ENCODE measurements at places on chromosomes 4 and X. TPM values are rescaled to one million over a fixed set of nuclear protein-coding genes. Genes with fewer than 3 reads are reported as not detected.

TMEM144 gene
- 34.3 TPM for total RNA-seq

MAPK10 gene
- 94.1 TPM for total RNA-seq

AFM gene
- total RNA-seq, result not detected

DNA sequence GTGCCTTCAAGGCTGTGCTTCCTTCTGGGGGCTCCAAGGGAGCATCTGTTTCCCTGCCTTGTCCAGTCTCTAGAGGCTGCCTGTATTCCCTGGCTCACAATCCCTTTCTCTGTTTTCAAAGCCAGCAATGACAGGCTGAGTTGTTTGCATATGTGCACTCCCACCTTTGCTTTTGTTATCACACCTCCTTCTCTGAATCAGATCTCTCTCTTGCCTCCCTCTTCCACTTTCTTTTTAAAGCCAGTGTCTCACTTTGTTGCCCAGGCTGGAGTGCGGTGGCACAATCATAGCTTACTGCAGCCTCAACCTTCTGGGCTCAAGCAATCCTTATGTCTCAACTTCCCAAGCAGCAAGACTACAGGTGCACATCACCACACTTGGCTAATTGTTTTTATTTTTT is 37.1 kb upstream of the LEF1 start:
- DNase-seq, result no peak

MXD4 gene
- total RNA-seq, result 48.1 TPM

DNA sequence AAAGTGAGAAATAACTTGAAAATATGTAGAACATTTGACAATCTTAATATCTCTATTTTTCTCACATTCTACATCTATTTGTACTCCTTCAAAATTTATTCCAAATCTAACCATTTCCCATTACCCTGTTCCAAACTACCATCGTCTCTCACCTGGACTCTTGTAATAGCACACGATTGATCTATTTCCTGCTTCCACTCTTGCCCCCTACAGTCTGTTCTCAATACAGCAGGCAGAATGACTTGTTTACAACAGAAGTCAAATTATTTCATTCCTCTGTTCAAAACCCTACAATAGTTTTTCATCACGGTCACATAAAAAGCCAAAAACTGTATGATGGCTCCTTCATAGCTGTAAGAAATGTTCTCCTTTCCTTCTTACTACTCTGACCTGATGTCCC is 21.1 kb upstream of the LUZP4 start:
- no peak for DNase-seq

DNA sequence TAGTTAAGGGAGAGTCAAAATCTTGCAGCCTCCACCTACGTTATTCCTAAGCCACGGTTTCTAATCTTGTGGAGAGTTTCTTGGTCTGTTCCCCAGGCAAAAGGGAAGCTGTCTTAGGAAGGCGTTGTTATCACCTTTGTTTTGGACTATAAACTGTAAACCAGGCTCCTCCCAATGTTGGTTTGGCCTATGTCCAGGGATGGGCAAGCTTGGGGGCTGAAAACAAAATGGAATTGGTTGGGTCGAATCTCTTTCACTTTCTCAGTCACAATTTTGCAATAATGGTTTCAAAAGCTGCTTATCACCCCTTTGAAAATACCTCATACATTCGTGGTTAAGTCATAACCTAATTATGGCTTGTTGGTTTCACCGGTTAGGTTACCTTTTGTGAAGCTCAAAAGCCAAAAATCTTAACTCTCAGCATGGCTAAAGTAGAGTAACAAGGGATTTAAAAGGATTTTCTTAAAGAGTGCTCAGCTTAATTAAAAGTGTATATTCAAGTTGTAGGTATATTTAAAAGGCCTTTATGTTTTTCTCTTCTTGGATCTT is 232.1 kb downstream of the CHM start:
- no peak for DNase-seq

CFP gene
- 1.5 TPM for total RNA-seq

DNA sequence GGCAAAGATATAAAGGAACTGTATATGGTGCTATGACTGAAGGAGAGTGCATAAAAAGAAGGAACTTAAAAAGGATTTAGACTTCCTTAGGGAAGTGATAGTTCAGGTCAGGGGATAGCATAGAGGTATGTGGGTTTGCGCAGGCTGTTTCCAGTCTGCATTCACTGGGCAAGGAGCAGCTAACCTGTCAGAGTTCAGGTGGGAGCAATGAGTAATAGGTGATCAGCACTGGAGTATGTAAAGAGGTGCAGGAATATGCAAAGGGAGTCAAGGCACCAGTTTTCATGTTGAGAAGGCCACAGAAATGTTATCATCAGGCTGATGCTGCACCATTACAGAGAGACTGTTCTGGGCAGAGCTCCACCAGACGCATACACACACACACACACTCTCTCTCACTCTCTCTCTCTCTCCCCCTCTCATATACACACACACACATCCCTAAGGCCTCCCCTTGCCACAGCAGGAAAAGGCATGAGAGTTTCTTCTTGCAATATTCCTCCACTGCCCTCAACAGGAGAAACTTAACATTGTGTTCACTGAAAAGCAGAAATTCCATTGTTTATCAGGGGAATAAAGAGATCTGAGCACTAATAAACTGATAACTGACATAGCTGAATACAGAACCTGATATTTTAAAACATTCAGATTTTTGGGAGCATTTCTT is 256.4 kb upstream of the GRID2 start:
- no peak for DNase-seq

- no peak for DNase-seq
These were observed 508.6 kb upstream of the EPHA5 start for GRCh38 chr4:66178906-66179305.

MGARP gene
- total RNA-seq, result 0.71 TPM

HDAC8 gene
- total RNA-seq, result 47.7 TPM

- no peak for DNase-seq
These were observed 653 bp downstream of the PLA2G12A start for GRCh38 chr4:109729117-109729717.

- no peak for DNase-seq
These were observed 1039.9 kb downstream of the GLUD2 start for GRCh38 chrX:122087341-122087740.

NPY1R gene
- total RNA-seq, result 6.4 TPM

PPARGC1A gene
- 58.5 TPM for total RNA-seq

- no peak for DNase-seq
These were observed 72.9 kb downstream of the WDR19 start for GRCh38 chr4:39255266-39255665.

GRCh38 chrX:150870487-150871340 is 27.8 kb downstream of the CD99L2 start:
- no peak for DNase-seq

DNA sequence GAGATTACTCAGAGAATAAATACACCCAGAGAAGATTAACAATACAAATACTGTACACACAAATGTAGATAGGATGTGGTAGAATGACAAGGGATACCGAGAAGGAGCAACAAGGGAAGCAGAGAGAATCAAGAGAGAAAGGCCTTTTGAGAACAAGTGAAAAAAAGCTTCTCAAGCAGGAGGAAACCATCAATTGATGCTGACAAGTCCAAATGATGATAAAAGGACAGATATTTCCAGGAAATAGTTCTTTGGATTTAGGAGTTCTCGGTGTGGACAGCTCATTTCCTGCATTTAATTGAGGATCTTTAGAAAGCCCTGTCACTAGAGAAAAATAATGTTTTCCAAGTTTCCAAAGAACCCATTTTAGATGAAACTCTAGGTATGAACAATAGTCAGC is 48.1 kb downstream of the NPY5R start:
- DNase-seq, result no peak

GRCh38 chrX:123878252-123878721 is 18.4 kb downstream of the XIAP start:
- DNase-seq, result no peak

PAGE5 gene
- total RNA-seq, result not detected

DNA sequence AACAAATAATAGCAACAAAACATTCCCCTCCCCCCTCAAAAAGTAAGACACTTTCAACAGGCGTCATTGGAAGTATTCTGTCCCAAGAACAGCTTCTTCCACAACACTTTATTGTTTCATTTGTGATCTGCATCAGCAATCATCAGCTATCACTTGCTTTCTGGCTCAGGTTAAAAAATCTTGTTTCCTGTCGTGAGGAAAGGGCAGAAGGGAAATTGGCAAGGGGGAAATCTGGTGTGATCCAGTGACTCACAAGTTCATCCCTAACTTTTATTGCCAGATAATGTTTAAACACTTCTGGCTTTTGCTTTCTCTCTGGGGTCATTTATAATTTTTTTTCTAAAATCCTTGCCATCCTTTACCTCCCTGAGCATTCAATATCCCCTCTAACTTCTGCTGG is 247.4 kb upstream of the GIMD1 start:
- no peak for DNase-seq

GRCh38 chrX:35380808-35381700 is 417.1 kb upstream of the MAGEB16 start:
- DNase-seq, result no peak

DNA sequence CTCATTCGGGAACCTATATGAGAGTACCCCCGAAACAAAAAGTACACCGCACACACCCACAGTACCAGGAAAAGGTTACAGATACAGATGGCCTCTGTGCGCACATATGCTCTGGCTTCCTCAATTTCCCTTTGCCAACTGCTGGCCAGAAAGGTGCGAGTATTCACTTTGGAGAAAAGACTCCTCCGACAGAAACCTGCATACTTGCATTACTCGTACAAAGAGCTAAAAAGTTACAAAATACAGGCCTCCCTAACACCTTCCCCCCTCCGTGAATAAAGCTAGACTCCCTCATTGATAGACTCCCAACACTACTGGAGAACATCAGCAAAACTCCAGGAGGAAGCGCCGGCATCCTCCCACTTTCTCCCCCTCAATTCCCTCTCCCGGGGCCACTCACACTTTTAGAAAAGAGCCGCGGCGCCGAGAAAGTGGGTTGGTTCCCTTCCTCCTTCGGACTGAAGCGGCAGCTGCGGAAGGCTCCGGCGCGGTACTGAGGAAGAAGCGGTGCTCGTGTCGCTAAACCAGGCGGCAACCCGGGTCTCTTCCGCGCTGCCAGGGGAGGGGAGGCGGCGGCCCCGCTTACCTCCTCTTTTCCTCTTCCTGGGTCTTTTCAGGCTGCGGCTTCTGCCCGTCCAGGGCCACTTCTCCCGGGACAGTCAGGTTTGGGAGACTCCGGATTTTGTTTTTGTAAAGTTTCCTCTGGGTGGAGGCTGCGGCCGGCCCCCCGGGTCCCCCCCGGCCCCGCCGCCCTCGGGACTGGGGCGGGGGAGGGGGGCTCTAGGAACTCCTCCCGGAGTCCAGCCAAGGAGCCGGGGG is 1.1 kb downstream of the FBXW7 start:
- DNase-seq, result peak; percentile 39

ESX1 gene
- not detected for total RNA-seq

GRCh38 chr4:114807357-114807756 is 208.8 kb downstream of the UGT8 start:
- DNase-seq, result no peak

DNA sequence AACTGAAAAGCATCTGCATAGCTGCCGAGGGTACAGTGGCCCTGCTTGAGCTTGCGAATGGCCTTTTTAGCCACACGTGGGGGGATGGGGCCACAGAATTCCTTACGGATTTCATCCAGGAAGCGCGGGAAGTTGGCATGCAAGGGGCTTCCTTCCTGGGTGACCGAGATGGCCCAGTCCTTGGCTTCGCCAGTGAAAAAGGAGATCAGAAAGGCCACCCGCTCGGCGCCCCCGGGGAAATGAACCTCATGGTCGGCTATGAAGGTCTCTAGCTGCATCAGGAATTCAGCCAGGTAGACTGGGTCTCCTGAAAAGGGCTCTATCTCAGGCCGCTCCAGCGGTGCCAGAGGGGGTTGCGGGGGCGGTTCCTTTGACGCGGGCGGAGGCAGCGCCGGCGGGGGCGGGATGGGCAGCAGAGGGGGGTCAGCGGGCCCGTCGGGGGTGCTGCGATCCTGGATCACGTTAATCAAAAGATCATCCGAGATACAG is 909 bp downstream of the RTL5 start:
- DNase-seq, result peak; percentile 32

DNA sequence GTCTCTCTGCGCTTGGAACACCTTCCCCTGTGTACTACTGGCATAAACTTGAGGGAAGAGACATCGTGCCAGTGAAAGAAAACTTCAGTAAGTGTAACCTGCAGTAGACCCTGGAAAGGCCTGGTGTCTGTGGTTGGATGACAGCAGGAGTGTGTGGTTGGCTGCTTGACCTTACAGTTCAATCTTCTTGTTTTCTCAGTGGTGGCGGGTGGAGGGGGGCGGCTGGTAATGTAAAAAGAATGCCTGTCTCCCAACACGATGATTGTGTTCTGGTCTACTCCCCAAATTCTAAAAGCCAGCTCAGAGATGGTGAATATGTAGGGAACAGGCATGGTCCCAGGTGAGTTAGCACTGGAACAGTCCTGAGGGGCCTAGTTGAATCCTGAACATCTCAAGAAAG is 18.6 kb downstream of the PSMD10 start:
- DNase-seq, result no peak

DNA sequence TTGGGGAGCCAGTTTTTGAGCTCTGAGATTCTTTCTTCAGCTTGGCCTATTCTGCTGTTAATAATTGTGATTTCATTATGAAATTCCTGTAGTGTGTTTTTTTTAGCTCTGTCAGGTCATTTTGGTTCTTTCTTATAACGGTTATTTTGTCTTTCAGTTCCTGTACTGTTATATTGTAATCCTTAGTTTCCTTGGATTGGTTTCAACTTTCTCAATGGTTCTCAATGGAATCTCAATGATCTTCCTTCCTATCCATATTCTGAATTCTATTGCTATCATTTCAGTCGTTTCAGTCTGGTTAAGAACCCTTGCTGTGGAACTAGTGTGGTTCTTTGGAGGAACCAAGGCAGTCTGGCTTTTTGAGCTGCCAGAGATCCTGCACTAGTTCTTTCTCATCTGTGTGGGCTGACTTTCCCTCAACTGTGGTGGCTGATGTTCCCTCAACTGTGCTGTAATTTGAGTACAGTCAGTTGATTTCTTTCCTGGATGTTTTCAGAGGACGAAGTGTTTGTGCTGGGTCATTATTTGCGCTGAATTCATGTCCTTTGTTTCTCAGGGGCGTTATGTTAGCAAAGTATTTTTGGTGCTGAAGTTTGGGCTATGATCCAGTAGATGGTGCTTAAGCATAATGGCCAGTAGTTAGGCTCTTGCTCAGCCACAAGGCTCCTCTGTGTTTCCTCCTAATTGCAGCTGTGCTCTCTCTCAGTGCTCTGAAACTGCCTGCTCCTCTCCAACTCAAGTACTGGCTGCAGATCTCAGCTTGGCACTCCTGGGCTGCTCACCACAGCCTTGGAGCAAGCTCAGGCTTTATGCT is 27.5 kb downstream of the ENPEP start:
- no peak for DNase-seq

AFF2 gene
- total RNA-seq, result 5.1 TPM

- no peak for DNase-seq
These were observed 1527.3 kb downstream of the TECRL start for GRCh38 chr4:62881901-62882300.

NPY5R gene
- not detected for total RNA-seq

DNA sequence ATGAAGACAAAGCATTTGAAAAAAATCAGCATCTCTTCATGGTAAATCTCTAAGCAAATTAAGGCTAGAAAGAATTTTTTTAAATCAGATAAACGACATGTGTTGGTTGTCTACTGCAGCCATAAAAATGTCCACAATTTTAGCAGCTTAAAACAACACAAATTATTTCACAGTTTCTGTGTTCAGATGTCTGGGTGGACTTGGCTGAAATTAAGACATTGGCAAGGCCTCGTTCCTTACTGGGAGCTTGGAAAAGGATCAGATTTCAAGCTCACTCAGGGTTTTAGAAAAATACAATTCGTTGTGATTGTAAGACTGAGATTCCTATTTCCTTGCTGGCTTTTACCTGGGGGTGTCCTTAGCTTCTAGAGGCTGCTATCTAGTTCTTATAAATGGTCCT is 1470.6 kb downstream of the PCDH19 start:
- DNase-seq, result no peak

Measured in thyroid gland (tissue), 4 donors.